ENCODE measurements at places on chromosomes 12 and 14.

DNA sequence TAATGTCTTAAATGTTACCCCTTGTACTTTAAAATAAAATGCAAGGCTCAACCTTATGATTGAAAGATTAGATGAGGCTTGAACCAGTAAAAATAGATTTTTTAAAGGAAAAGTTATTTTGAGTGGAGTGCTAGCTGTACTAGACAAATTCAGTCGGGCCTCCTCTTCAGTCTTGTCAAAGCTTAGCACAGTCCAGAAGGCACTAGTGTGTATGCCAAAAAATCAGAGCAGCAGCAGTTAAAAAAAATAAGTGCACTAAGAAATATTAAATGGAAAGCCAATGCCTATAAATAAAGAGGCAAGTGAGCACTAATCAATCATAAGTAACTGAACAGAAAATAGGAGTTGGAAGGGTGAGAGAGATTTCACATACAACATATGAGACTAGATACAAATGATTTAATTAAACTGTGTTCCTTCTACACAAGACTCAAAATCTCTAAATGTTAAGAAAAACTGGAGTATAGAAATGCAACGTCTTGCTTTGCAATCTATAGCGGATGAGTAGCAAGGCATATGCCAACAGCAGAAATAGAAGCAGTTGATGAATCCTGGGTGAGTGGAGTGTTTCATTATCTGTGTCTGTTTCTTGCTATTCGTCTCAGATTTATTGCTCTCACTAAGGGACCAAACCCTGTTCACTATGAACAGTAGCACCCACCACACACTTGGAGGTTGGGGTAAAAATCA, 172.1 kb downstream of the ETNK1 start:
- no peak for DNase-seq

GRCh38 chr14:92397953-92398564, 75.1 kb downstream of the SLC24A4 start:
- DNase-seq, result no peak

DNA sequence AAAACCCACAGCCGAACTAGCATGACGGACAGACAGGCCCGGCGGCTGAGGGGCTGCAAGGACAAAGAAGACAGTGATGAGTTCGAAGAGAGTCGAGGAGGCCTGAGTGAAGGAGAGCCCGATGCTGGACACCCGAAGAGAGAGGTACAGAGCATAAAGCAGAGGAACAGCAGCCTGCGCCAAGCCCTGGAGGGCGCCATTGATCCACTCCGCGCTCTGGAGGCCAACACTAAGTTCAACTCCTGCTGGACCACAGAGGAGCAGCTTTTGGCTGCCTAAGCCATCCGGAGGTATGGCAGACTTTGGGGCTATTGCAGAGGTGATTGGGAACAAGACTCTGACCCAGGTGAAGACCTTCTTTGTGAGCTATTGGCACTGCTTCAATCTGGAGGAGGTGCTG, 7.8 kb upstream of the PLXNC1 start:
- peak; percentile 64 for DNase-seq

GRCh38 chr14:53620890-53621289, 335.7 kb downstream of the BMP4 start:
- DNase-seq, result no peak

DNA sequence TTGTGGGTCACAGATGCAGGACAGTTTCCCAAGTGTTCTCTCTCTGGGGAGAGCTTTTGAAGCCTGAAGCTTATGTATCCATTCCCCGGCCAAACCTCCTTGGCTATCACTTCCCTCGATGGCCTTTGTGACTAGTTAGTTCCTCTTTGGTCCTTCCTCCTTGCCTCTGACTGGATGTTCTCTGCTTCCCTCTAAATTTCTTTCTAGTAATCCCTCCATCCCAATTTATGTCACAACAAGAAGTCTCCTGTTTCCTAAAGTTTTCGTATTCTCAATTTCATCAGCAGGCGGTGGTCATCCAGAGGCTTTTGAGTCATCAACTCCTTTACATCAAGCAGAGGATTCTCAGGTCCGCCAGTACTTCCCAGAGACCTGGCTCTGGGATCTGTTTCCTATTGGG, 27.5 kb downstream of the A2ML1 start:
- DNase-seq, result no peak

- no peak for DNase-seq
Measured at GRCh38 chr14:75438486-75439080, 10.8 kb downstream of the JDP2 start.

All from activated naive CD4-positive, alpha-beta T cell treated with anti-CD3 and anti-CD28 coated beads, Interleukin-2, amount 50 U/mL, for 16 hours (primary cell).